CD4-positive, alpha-beta T cell (primary cell): ENCODE measurements at places on chromosomes 6 and 20. TPM values are rescaled to one million over a fixed set of nuclear protein-coding genes. Genes with fewer than 3 reads are reported as not detected.

BMP2 gene
- total RNA-seq = not detected

CSE1L gene
- total RNA-seq = 30.1 TPM

TMEM217 gene
- 0.41 TPM for total RNA-seq

NKX2-4 gene
- total RNA-seq = not detected

BTN1A1 gene
- total RNA-seq = not detected

EMILIN3 gene
- 0.22 TPM for total RNA-seq

HLA-DOA gene
- 6.1 TPM for total RNA-seq

ASIP gene
- not detected for total RNA-seq

FAM209B gene
- total RNA-seq = 3.1 TPM

GRM1 gene
- total RNA-seq = not detected

TAGAP gene
- total RNA-seq = 245 TPM

RPP40 gene
- total RNA-seq = 0.69 TPM

DNA sequence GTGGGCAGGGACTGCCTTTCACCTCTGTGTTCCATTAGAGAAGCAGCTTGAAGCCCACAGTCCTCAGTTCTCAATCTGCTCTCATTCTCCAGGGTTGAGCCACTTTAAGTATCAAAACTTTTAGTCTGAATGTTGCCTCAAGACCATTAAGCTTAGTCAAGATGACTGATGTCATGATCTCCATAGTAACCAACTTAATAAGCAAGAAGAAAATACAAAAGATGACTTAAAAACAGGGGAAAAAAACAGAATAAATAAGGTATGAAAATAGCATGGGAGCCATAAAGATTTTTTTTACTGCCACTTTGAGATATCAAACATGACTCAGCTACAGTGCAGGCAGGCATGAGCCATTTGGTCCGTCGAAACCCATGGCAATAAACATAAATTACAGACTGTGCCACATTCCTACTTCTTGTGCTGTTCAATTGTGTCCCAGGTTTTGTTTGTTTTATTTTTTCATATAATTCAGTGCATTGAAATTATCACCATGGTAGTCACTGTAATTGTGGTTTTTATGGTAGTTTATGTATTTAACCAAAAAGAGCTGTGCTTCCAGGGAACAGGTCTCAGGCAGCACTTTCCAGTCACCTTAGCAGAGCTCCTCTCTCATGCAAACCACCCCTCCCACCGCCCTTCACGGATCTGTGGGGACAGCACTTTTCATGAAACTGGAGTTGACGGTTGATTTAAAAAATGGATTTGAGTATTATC is 156.5 kb upstream of the INSM1 start:
- H3K27ac ChIP-seq = no peak overlapping the region
- H3K4me3 ChIP-seq = no peak overlapping the region
- H3K4me1 ChIP-seq = no peaks in the 10 kb centered on the region
- H3K36me3 ChIP-seq = no peaks in the 10 kb centered on the region

GRCh38 chr20:48766961-48767960 is 60.5 kb downstream of the PREX1 start:
- peaks cover 12% of the 10 kb centered on the region for H3K36me3 ChIP-seq
- H3K27ac ChIP-seq = peak overlapping the region; percentile 51
- DNase-seq = peak; percentile 60
- H3K4me3 ChIP-seq = no peak overlapping the region

- H3K27ac ChIP-seq = no peak overlapping the region
- H3K4me1 ChIP-seq = no peaks in the 10 kb centered on the region
- DNase-seq = no peak
- no peaks in the 10 kb centered on the region for H3K36me3 ChIP-seq
Observed at GRCh38 chr20:51237791-51238190, 214.9 kb upstream of the KCNG1 start.

DNA sequence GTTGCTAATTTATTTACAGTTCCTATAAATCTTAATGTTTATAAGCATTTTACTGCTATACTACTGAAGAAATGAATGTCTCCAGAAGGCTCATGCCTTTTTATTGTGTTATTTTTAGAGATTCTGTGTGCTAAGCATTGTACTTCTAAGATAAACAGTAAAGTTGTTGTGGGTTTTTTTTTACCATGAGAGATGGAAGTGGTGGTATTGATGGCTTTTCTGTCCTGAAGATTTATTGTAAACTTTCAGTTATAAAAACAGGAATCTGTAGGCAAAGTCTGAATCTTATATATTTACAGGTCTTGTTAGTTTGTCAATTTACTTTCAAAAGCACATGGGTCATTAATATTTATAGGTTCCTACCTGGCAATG is 246.9 kb downstream of the TMEM242 start:
- no peaks in the 10 kb centered on the region for H3K27me3 ChIP-seq
- peaks cover 5% of the 10 kb centered on the region for H3K4me1 ChIP-seq
- no peaks in the 10 kb centered on the region for H3K36me3 ChIP-seq

DNA sequence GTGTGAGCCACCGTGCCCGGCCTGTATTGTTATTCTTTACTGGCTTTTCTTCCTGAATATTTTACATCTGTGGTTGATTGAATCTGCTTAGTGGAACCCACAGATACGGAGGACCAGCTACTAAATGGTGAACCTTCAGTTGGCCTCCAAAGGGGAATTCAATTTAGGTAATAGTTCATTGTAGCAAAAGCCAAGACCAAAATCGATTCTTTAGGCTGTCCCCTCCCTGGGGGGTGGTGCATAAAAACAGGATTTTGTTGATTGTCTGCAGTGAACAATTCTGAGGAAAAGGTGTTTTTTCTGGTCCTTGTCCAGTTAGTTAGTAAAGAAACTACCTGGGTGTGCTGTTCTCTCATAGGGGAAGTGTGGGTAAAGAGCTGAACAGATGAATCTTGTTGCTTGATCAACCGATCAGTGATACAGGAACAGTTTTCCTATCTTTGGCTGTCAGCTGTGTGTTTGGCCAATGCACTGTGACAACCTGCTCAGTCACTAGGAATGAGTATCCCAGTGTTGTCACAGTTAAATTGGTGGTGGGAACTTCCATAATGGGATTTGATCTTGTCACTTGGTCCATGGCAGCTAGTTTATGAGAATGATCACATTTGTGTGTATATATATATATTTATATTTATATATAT is 19.5 kb downstream of the LHFPL5 start:
- H3K4me3 ChIP-seq = no peak overlapping the region
- DNase-seq = no peak
- H3K4me1 ChIP-seq = no peaks in the 10 kb centered on the region
- no peaks in the 10 kb centered on the region for H3K27me3 ChIP-seq
- no peak overlapping the region for H3K27ac ChIP-seq

GRCh38 chr6:169568314-169569087 is 133.3 kb downstream of the WDR27 start:
- H3K27me3 ChIP-seq = no peaks in the 10 kb centered on the region
- no peak overlapping the region for H3K4me3 ChIP-seq
- no peak for DNase-seq
- H3K4me1 ChIP-seq = no peaks in the 10 kb centered on the region

- H3K27ac ChIP-seq = no peak overlapping the region
- no peaks in the 10 kb centered on the region for H3K27me3 ChIP-seq
- peaks cover 3% of the 10 kb centered on the region for H3K36me3 ChIP-seq
- no peak overlapping the region for H3K4me3 ChIP-seq
- no peak for DNase-seq
Observed at GRCh38 chr6:161220346-161220745, 53.5 kb downstream of the AGPAT4 start.

DNA sequence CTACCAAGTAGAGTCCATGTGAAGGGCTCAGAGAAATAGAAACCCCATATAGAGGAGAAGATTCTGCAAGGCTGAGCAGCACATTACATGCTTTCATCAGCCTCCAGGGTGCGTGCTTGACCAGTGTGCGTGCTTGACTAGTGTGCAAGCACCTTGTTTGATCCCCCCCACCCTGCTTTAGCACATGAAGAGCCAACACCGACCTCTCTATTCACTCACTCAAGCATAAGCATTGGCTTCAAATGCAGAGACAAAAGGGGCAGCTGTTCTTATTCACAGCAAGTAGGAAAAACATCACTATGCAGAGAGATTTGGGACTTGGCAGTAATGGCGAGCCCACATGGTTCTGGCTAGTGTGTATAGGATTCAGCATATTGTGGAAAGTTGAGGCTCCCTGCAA is 278.7 kb upstream of the RNF217 start:
- H3K27ac ChIP-seq = no peak overlapping the region

DNA sequence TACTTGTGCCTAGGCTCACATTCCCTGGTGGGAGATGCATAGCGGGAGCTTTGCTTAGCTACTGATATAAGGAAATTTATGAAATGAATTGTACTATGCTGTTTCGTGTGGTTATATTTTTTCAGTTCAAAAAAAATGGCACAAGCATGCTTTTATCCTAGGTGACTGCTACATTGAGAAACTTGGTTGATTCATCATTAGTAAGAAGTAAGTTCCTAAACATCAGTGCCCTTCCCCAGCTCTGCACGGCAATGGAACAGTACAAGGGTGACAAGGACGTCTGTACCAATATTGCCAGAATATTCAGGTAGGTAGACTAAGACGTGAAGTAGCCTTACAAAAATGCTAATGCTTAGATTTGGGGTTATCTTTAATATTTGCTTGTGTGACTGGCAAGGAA is 79.7 kb downstream of the ARMC2 start:
- H3K36me3 ChIP-seq = no peaks in the 10 kb centered on the region
- no peaks in the 10 kb centered on the region for H3K27me3 ChIP-seq
- peaks cover 20% of the 10 kb centered on the region for H3K4me1 ChIP-seq

- no peaks in the 10 kb centered on the region for H3K36me3 ChIP-seq
- H3K27me3 ChIP-seq = peaks cover 14% of the 10 kb centered on the region
- no peak overlapping the region for H3K27ac ChIP-seq
- H3K4me3 ChIP-seq = no peak overlapping the region
Observed at GRCh38 chr20:62430866-62431447, 3.6 kb upstream of the RBBP8NL start.

- H3K4me1 ChIP-seq = peaks cover 42% of the 10 kb centered on the region
- H3K36me3 ChIP-seq = no peaks in the 10 kb centered on the region
- H3K4me3 ChIP-seq = peak overlapping the region; percentile 77
- H3K27ac ChIP-seq = peak overlapping the region; percentile 15
Observed at GRCh38 chr20:62066983-62067433, 1.3 kb upstream of the TAF4 start.

DNA sequence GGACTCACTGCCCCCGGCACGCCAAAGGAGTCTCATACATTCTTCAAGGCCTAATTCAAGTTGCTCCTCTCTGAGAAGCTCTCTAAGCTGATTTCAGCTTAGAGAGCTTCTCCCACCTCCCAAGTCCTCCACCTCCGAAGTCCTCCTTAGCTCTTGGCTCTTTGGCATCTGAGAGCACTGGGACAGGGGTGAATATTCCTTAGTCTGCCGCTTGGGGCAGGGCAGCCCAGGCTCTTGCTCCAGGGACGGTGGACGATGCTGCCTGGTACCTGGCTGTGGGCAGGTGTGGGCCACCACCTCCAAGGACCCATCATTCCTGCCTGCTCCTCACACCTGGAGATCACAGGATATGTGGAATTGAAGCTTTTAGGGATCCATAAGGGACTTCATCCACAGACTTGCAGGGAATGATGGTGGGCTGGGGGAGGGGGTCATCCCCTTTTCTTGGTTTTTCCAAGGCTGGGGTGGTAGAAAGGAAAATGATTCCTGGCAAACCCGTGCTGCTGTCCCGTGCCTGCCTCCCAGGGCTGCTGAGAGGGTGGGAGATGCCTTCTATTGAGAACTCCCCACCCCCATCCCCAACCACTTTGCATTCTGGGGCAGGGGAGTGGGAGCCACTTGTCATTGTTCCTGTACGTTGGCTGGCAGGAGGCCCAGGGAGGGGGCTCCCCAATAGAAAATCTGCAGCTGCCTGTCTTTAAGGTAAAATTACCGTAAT is 57.4 kb downstream of the ARHGAP40 start:
- H3K4me3 ChIP-seq = no peak overlapping the region
- H3K4me1 ChIP-seq = peaks cover 3% of the 10 kb centered on the region
- peaks cover 31% of the 10 kb centered on the region for H3K27me3 ChIP-seq
- no peaks in the 10 kb centered on the region for H3K36me3 ChIP-seq
- no peak overlapping the region for H3K27ac ChIP-seq
- no peak for DNase-seq

DNA sequence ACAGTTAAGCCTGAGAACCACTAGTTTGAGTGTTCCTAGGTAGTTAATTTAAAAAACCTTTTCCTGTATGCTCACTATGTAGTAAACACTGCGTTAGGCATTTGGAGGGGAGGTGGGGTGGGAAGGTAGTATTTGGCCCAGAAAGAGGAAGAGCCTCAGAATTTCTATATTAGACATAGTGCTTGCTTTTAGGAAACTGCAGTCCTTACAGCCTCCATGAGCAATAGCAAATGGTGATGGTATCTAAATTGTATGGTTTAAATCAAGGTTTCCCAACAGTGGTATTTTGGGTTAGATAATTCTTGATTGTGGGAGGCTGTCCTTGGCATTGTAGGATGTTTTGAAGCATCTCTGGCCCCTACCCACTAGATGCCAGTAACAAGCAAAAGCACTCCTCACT is 61.5 kb upstream of the RIPOR2 start:
- H3K27me3 ChIP-seq = no peaks in the 10 kb centered on the region
- no peak for DNase-seq
- peaks cover 4% of the 10 kb centered on the region for H3K36me3 ChIP-seq
- H3K4me3 ChIP-seq = no peak overlapping the region
- H3K4me1 ChIP-seq = peaks cover 36% of the 10 kb centered on the region
- H3K27ac ChIP-seq = no peak overlapping the region

DNA sequence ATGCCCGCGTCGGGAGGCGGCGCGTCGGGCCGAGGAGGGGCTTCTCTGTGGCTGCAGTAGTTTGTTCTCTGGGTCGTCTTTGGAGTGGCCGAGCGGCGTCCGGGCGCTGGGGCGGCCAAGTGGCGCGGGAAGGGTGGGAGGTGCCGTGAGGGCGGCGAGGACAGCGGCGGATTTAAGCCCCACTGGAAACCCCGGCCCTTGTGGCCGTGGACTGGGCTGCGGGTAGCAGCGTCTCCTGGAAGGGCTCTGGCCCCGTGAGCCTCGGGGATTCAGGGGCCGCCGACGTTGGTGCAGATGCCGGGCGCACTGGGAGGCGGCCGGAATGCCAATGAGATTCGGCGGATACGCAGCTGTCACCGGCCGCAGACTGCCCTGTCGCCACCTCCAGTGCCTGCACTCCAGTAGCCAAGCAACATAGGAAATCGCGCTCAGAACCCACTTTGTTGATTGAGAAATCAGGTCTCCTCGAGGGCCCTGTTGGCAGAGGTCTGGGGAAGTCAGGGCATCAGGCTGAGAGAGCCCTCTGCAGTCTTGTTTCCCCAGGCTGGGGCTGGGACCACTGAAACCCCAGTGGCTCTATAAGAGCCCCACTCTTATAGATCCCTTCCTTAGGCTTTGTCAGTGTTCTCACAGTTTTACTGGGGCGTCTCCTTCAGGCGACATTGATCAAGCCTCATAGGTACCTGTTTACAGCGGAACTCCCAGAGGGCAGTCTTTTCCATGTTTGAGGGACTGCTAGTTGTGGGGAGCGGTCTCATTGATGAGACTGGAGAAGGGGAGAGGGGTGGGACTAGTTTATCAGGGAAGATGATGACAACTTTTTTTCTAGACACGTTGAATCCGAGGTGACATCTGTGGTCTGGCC is 642 bp downstream of the GZF1 start:
- H3K4me1 ChIP-seq = peaks cover 37% of the 10 kb centered on the region
- H3K4me3 ChIP-seq = peak overlapping the region; percentile 88
- peaks cover 13% of the 10 kb centered on the region for H3K36me3 ChIP-seq
- no peaks in the 10 kb centered on the region for H3K27me3 ChIP-seq
- DNase-seq = no peak
